Kasumi-1 (cell line): ENCODE measurements at places on chromosomes 12 and 14.

- DNase-seq, result no peak
These were observed 166.6 kb downstream of the KTN1 start for GRCh38 chr14:55746558-55746957.

GRCh38 chr12:4796694-4797482, 76.7 kb downstream of the GALNT8 start:
- no peak for DNase-seq

DNA sequence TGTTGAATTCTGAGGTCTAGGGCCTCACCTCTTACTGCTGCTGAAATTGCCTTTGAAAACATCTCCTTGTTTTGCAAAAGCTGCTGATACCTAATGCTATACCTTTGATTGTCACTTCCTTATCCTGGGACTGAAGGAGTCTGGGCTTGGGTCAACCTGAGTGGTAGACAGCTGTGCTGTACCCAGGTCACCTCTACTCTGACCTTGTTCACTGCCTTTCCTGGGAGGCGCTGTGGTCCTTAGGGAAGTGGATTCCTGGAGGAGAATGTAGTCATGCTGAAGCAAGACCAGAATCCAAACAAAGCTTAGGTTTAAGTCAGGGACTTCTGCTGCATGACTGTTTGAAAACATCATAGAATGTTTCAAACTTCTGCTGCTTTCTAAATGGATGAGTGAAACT, 191.4 kb downstream of the SNAPC1 start:
- DNase-seq, result no peak

DNA sequence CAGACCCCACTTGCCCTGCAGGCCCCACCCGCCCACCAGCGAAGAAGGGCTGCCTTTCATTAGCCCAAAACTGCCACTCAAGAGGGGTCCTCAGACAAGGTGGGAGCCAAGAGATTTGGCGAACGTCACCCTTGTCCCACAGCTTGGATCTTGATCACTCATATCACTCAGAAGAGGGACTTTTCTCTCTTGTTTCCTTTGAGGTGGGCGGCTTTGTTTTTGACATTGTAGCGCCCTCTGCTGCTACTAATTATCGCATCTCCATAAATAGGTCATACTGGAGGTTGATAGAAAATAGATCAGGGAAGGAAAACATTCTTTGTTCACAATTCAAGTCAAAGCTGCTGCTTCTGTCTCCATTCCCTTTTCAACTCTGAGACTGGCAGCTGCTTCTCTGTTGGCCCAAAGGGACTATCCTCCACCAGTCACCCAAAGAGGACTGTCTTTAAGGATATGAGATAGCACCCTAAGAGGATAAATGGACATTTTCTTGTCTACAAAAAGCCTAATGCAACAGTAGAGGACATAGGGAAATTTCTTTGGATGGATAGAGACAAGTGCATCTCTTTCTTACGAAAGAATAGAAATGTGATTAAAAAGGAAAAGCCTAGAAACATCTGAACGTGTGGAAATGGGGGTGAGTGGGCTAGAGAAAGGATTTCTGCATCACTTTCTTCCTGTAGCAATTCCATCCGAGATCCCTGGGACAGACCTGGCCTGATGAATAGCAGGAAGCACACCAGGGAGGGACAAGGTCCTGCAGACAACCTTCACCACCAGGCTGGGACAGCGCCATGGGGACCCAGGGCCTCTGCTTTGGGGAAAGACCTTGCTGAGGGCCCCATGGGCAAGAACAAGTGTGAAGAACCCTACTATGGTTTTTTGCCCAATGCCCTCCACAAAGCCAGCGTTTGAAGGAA, 115.8 kb downstream of the DAD1 start:
- peak; percentile 68 for DNase-seq

DNA sequence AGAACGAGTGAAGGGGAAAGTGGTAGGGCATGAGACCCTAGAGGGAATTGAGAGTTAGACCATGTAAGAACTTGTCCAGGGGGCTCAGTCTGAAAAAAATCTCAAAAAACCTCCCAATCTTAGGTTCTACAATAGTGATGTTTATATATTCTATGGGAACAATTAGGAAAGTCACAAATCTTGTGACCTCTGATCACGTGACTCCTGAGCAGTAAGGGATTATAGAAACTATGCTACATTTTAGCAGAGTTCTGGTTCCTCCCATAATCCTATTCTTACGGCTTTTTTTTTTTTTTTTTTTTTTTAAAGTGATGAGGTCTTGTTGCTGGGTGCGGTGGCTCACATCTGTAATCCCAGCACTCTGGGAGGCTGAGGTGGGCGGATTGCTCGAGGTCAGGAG, 5.8 kb downstream of the ADCK1 start:
- DNase-seq, result no peak

DNA sequence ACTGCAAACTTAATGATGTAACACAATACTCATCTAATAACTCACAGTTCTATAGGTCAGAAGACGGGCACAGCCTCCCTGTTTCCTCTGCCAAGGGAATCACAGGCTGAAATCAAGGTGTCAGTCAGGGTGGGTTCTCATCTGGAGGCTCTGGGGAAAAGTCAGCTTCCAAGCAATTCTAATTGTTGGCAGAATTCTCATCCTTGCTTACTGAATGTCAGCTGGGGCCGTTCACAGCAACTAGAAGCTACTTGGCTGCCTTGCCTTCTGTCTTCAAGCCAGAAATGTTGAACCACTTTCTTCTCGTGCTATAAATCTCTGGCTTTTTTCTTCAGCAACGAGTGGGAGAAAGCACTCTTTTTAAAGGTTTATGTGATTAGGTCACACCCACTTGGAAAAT, 80.1 kb upstream of the PDZRN4 start:
- DNase-seq, result no peak

DNA sequence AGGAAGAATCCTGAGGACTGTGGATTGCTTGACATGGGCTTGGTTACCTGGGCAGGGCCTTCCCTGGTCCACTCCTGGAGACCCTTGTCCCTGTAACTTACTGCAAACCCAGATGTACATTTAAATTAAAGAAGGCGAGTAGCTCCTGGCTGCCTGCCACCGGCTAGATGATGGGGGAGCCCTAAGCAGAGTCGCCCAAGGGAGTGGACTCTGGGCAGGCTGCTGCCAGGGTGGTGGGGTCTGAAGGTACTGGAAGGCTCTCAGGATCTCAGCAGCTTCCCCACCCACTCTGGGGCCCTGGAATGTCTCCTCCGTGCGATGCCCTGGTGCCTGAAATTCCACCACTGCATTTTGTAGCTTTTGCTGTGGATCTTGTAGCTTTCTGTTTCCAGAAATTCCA, 74.7 kb downstream of the FBXL14 start:
- no peak for DNase-seq

DNA sequence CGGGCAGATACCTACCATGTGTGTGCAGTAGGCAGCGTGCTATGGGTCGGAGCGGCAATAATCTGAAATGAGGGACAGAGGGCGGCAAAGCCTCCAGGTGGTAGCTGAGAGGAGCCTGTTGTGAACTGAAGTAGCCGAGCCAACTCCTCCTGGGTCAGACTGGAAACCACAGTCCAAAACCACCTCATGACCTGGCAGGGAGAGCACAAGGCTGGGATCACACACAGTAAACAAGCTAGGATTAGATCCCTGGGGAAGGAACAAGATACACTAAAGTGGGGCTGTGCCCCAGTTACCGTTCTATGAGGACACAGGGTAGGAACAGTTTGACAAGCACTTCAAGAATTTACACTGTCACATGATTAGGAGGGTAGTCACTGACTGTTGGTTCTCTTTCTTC, 49.0 kb downstream of the AREL1 start:
- DNase-seq, result no peak

- no peak for DNase-seq
These were observed 72.0 kb upstream of the TBX5 start for GRCh38 chr12:114477989-114478395.

GRCh38 chr12:50695961-50696360, 67.9 kb upstream of the ATF1 start:
- DNase-seq, result no peak

- no peak for DNase-seq
These were observed 380.1 kb downstream of the NOVA1 start for GRCh38 chr14:26217778-26218177.

DNA sequence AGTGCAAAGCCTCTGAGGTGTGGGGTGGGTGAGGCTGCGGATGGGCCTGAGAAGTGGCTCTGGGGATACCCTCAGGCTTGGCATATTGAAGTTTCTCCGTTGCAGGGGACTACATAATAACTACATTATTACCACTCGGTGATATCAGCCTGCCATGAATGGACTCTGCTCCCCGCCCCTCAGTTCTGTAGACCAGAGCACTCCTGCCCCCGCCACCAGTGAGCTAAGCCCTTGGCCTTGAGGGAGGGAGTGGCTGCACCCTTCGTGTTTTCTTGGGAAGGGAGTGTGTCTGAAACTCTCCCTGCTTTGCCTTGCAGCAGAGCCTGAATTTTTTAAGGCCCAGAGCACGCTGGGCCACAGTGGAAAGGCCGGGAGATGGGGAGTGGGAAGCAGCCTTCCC, 1.7 kb downstream of the ORAI1 start:
- DNase-seq, result no peak

- DNase-seq, result peak; percentile 94
These were observed 1.4 kb downstream of the SYNE3 start for GRCh38 chr14:95515080-95515489.

GRCh38 chr14:104227806-104228205, 89.4 kb downstream of the KIF26A start:
- DNase-seq, result no peak

GRCh38 chr12:20305470-20305869, 62.9 kb upstream of the PDE3A start:
- peak; percentile 71 for DNase-seq

GRCh38 chr14:32421781-32422180, 92.7 kb downstream of the AKAP6 start:
- DNase-seq, result no peak

DNA sequence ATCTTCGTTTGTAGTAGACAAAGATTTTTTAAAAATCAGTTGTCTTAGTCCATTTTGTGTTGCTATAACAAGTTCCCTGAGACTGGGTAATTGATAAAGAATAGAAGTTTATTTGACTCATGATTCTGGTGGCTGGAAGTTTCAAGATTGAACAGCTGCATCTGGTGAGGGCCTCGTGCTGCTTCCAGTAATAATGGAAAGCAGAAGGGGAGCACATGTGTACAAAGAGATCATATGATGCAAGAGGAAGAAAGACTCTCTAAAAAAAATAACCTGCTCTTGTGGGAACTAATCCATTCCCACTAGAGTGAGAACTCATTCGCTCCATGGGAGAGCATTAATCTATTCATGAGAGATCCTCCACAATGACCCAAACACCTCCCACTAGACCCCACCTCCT, 24.8 kb downstream of the MUCL1 start:
- DNase-seq, result no peak

- DNase-seq, result no peak
These were observed 146.4 kb upstream of the ATXN7L3B start for GRCh38 chr12:74391283-74391682.

DNA sequence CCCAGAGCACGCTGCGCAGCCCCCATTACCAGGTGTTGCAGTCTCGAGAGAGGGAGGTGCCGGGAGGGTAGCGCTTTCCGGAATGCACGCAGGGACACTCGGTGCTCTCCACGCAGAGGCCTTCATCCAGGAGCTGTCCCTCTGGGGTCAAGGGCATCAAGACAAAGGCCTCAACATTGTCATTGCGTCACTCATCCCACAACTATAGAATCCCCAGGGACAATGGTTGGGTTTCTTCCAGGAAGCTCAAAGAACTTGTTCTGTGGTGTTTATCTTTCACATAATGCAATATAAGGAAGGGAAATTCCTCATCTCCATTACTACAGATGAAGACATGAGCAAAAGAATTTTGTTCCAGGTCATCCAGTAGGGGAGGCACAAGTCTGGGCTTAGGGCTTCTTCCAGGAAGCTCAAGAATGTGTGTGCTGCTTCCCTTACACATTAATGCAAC, 52.1 kb downstream of the VWF start:
- DNase-seq, result no peak
